Caco-2 (cell line): ENCODE measurements at places on chromosomes 1 and 21. TPM values are rescaled to one million over a fixed set of nuclear protein-coding genes. Genes with fewer than 3 reads are reported as not detected.

DNA sequence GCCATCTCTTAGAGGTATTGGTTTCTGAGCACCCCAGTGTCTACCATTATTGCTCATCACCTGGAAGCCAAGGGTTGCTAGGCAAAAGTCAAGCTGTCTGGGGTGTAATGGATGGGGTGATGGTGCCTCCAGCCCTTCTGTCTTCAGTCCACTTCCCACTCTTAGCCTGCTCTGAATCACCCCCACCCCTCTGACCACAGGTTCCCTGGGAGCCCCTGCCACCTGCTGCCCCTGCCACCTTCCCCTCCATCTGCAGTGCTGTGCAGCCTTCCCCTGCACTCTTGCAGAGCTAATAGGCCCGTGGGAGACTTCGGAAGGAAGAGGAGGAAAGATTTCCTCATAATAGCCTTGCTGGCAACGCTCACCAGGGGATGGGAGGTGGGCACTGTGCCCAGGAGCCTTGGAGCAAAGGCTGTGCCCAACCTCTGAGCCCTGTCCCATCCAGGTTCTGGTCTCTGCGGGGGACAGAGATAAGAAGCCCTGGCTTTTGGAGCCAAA is 35.5 kb downstream of the CAPN2 start:
- no peak for DNase-seq

The PROK1 gene
- total RNA-seq, result not detected in 2 replicates

- DNase-seq, result peak; percentile 64
Measured at GRCh38 chr1:12549460-12550349, 68.3 kb downstream of the DHRS3 start.

DNA sequence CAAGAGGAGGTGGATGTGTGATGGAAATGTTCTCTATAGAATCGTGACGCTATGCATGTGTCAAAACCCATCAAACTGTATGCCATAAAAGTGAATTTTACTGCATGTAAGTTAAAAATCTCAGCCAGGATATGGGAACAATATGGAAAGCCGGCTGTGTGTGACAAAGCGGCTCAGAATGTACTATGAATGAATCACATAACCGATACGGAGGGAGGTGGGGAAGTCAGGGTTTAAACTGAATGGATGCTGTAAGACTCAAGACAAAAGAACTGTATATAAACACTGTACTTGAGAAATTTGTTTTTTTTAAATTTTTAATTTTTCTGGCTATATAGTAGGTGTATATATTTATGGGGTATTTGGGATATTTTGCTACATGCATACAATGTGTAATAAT is 111.6 kb upstream of the PDE4B start:
- no peak for DNase-seq

The FRRS1 gene
- 9.6 and 11.1 TPM in 2 replicates for total RNA-seq

DNA sequence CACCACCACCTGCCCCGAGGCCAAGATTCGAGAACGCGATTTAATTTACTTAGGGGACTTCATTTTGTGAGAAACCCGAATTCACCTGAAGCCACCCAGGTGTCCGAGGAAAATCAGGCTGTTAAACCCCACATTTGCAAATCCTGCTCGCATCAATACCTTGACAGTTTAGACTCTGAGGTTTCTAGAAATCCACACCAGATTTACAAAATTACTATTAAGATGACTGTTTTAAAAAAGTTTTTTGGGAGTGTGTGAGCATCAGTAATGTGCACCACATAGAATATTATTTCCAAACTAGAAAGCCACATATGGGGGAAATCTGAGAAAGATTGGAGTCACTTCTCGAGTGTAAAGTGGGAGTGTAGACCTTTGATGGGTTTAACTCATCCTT is 685 bp downstream of the RIMKLA start:
- DNase-seq, result no peak

The TAL1 gene
- total RNA-seq, result 12.2 and 15.2 TPM in 2 replicates

GRCh38 chr1:167065471-167065870 is 24.7 kb downstream of the GPA33 start:
- no peak for DNase-seq

- DNase-seq, result no peak
Measured at GRCh38 chr1:116832308-116832931, 77.3 kb upstream of the PTGFRN start.

GRCh38 chr21:34261841-34262468 is 101.9 kb upstream of the KCNE2 start:
- no peak for DNase-seq

- DNase-seq, result no peak
Measured at GRCh38 chr1:214426426-214426812, 125.0 kb downstream of the PTPN14 start.

- no peak for DNase-seq
Measured at GRCh38 chr1:175679981-175680652, 63.3 kb downstream of the TNR start.

The FAM163A gene
- not detected in 2 replicates for total RNA-seq

DNA sequence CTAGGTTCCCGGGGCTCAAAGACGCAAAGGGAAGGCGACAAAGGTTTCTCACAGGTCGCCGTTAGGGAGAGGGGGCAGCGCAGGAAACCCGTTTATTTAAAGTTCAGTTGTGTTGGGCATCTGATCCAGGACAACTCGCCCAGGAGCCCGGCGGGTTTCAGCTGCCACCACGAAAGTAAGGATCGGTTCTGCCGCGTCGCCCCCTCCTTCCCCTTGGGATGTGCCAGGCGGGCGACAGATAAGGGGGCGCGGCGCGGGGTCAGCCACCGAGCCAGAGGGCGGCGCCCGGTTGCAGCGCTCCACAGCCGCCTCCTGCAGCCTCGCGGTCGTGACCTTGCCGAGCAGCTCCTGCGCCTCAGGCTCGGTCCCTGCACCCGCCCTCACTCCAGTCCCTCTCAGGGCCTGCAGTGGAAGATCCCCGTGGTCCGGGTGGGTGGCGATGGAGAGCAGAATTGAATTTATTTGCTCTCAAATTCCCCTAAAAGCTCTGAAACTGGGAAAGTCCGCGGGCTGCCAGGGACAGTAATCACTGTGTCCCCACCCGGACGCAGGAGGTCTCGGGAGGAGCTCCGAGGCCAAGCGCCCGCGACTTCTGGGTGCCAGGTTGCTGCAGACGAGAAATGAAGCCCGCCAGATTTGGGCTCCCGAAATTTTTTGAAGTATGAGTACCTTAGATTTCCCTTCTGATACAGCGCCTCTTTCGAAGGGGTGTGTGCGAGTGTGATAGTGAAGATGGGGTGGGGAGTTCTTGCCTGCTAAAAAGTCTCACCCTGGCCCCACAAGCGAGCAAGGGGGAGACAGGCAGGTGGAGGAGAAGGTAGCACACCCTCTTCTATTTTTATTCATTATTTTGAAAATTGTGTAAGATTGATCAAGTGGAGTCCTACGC is 28.4 kb upstream of the NFIA start:
- DNase-seq, result no peak

GRCh38 chr1:156432669-156433018 is 63.6 kb downstream of the RHBG start:
- no peak for DNase-seq

The MATN1 gene
- total RNA-seq, result not detected in 2 replicates

The HTR6 gene
- total RNA-seq, result not detected in 2 replicates

- no peak for DNase-seq
Measured at GRCh38 chr1:53505401-53505800, 46.2 kb downstream of the DMRTB1 start.

The SLC19A2 gene
- 28.7 and 31.5 TPM in 2 replicates for total RNA-seq

DNA sequence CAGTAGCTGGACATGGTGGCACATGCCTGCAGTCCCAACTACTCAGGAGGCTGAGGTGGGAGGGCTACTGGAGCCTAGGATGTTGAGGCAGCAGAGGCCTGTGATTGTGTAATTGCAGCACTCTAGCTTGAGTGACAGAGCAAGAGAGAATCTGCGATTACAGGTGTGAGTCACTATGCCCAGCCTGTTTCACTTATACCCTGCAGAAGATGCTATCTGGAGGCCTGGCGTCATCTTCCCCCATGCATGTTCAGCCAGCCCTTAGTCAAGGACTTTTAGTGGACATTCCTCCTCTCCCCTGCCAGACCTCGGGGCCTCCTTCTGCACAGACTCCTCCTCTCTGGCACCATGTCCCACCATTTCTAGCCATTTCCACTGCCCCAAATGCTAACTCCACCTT is 36.3 kb upstream of the RCC2 start:
- no peak for DNase-seq

DNA sequence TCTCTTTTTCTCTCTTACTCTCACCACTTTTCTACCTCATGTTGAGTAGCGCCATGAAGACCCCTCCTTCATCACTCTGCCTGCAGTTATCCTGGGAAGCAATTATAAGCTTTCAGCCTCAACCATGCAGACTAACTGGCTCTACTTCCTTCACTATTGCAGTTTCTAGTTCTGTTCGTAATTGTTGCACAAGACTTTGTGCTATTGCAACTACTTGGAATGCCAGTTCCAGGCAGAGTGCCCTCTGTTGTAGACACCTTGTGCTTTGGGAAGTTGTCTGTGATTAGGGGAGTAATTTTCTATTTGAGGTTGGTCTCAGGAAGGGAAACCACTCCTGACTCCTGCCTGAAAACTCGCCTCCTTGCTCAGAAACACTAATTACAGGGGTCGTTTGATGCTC is 19.4 kb downstream of the PGM1 start:
- no peak for DNase-seq

The REN gene
- total RNA-seq, result not detected in 2 replicates

DNA sequence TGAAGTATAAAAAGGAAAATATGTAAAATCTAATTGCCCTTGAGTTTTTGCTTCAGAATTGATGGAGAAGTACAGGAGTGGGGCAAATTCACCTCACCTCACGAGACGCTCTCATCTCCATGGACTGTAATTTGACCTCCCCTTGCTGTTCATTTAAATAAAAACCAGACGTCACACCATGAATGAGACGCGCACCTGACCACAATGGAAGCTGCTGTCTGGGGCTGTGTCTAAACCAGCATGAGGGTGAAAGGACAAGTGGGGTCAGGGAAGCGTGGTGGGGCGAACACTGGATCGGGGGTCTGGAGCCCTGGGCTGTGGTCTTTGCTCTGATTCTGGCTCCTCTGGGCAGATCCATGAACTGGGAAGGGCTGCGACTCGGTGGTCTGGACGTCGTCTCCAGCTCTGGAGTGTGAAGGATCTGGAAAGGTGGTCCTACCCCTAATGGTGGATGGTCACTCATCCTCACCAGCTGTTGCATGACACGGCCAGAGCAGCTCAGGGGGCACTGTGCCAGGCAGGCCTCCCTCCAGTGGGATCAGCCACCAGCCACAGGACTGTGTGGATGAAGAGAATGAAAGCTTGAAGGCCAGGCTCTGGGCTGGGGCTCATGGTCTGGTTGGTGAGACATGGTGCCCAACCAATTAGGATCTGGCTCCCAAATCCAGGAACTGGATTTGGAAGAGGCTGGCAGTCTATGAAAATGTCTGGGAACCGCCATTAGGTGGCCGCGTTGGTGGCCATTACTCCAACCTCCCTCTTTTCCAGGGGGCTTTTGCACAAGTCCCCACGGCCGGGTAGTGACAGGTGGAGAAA is 728.6 kb downstream of the PTPRU start:
- no peak for DNase-seq

The ESRRG gene
- total RNA-seq, result 6.6 and 8.6 TPM in 2 replicates

GRCh38 chr1:161730050-161730564 is 8.8 kb downstream of the FCRLB start:
- no peak for DNase-seq

DNA sequence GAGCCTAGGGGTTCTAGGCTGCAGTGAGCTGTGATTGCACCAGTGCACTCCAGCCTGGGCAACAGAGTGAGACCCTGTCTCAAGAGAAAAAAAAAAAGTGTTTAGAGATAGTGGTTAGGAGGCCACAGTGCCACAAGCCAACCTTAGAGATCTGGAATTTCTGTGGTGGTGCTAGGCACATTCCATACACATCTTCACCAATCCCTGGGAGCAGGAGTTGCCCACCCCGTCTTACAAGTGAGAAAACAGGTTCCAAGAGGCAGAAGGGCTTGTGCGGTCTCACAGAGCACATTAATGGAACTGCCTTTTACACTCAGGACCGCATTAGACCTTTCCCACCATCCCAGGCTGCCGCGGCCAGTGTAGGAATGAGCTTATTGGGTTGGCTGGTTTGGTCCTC is 93.2 kb downstream of the EPHB2 start:
- no peak for DNase-seq

The GCSAML gene
- total RNA-seq, result not detected in 2 replicates

- DNase-seq, result no peak
Measured at GRCh38 chr1:60279798-60280197, 206.2 kb upstream of the C1orf87 start.
